ENCODE measurements at places on chromosomes 2 and 18. TPM values are rescaled to one million over a fixed set of nuclear protein-coding genes. Genes with fewer than 3 reads are reported as not detected.

DNA sequence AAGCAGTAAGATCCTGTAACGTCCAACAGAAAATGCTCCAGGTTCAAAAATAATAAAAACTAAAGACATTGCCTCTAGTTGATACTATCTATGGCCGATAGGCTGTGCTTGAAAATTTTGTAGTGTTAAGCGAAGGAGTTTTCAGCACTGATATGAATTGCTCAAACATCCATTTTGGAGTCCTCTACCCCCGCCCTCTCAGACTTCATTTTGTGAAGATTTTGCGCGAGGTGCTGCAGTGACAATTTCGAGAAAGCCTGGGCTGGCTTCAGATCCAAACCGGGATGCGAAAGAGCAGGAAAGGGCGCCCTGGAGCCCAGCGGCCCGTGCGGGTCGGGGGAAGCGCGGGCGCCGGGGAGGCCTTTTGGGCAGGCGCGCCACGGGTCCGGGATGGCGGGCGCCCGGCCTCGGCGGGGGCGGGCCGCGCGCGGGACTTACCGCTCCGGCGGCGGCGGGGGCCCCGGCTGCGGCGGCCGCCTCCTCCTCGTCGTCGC lies 1.8 kb downstream of the SP3 start:
- peak; percentile 17 for DNase-seq

GRCh38 chr18:56952026-56952425 lies 194.9 kb upstream of the BOD1L2 start:
- no peak for DNase-seq

DNA sequence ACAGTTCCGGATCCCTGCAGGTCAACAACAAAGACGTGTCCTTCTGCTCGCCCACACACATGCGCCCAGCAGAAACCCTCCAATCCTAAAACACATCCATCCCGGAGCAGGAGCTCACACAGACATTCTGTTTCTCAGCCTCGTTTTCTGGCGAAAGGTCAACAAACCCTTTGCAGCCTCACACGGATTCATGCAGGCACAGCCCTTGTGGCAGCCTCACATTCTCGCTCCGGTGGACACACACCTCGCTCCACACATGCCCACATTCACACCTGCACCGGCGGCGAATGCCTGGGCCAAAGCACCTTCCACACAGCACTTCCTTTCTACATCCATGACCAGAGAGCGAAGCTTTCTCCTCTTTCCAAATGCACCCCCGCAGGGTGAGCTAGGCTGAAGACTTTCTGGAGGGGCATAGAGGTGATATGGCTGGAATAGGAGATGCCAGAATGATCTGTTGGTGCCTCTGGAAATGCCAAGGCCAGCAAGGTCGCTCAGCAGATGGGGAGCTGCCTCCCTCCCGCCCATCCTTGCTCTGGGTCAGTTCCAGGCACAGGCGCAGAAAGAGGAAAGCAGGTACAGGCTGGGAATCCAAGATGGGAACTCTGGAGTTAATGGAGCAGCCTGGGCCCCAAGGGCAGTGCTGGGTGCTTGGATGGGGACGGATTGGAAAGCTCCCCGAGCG lies 88.8 kb downstream of the CELF4 start:
- DNase-seq: no peak

DNA sequence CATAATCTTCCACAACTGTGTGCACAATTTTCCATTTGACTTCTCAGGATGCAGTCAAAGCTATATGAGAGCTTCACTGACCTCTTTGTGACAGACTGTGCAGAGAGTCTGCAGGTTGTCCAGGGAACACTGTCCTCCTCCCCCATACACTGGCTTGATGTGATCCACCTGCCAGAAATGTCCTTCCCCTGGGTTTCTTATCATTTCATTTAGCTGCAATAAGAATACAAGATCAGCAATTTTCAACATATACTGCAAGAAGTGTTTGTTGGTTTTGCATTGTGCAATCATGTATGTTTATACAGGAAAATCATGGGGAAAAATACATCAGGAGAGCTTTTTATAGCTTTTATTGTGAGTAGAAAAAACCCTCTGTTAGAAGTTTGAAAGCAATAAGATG lies 150.7 kb downstream of the RAB3GAP1 start:
- DNase-seq: no peak

GRCh38 chr2:231781798-231782726 lies 980 bp upstream of the PDE6D start:
- no peak for DNase-seq

DNA sequence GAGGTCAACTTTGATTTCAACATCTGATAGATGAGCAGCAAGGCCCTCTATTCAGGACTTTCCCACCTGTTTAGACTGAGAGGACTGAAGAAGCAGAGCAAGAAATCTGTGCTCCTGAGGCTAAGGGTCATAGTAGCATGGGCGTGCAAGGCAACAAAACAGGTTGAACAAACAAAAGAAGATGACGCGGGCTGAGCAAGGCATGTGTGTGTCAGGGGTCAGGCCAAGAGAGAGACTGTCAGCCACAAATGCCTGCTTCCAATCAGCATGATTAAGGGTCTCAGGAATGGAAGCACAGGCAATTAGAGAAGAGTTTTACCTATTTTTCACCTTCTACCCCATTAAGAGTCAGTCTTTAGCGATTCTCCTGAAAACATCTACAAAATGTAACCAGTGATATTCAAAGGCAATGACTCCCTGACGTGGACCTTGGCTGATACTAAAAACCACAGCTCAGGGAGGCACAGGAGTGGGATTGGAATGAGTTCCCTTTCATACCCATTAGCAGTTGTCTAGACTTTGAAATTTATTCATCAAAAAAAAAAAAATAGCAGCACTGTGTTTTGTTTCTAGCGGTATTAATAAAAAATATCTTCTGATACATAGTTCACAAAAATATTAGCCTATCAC lies 81.9 kb downstream of the DYNAP start:
- no peak for DNase-seq

- DNase-seq: no peak
These were observed 174.1 kb downstream of the ANKRD30B start for GRCh38 chr18:14922031-14922430.

The COLEC12 gene
- 24.3 TPM for total RNA-seq

All from pulmonary artery endothelial cell (primary cell).